ENCODE measurements at places on chromosomes 11 and 22.

DNA sequence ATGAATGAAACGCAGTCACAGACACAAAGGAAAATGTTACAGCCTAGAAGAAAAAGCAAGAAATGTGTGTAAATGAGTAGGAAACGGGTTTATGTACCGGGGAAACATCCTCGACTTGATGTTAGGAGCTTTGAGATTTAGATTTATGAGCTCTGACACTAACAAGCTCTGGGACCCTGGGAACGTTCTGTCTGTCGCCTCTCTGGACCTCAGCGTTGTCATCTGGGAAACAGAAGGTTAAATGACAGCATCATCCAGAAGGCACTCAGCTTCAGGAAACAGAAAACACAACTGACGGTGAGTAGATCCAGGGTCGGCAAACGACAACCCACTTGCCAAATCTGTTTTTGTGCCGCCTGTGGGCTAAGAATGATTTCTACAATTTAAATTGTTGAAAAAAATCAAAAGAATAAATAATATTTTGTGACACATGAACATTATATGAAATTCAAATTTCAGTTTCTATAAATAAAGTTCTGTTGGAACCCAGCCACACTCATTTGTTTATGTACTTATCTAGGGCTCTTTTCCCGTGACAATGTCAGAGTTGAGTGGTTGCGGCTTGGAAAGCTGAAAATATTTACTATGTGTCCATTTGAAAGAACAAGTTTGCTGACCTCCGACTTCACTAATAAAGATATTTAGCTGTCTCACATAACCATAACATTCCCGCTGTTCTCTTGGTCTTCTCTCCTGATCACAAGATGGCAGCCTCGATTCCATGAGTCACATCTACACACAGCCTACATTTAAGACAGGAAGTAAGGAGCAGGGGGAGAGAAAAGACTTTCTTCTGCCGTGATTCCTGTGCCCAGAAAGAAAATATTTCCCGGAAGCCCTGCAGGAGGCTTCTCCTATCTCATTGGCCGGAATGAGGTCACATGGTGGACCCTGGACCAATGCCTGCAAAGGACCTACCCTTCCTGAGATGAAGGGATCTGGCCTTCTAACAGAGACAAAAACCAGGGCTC, 47.1 kb upstream of the SYT13 start:
- no peak for DNase-seq

- DNase-seq = no peak
These were observed 25.9 kb downstream of the TUG1 start for GRCh38 chr22:30994960-30995359.

GRCh38 chr22:25728071-25728470, 13.9 kb upstream of the MYO18B start:
- no peak for DNase-seq

GRCh38 chr22:23243006-23243573, 62.8 kb downstream of the BCR start:
- DNase-seq = no peak

- DNase-seq = no peak
These were observed 187.4 kb downstream of the MYO18B start for GRCh38 chr22:25929321-25929878.

DNA sequence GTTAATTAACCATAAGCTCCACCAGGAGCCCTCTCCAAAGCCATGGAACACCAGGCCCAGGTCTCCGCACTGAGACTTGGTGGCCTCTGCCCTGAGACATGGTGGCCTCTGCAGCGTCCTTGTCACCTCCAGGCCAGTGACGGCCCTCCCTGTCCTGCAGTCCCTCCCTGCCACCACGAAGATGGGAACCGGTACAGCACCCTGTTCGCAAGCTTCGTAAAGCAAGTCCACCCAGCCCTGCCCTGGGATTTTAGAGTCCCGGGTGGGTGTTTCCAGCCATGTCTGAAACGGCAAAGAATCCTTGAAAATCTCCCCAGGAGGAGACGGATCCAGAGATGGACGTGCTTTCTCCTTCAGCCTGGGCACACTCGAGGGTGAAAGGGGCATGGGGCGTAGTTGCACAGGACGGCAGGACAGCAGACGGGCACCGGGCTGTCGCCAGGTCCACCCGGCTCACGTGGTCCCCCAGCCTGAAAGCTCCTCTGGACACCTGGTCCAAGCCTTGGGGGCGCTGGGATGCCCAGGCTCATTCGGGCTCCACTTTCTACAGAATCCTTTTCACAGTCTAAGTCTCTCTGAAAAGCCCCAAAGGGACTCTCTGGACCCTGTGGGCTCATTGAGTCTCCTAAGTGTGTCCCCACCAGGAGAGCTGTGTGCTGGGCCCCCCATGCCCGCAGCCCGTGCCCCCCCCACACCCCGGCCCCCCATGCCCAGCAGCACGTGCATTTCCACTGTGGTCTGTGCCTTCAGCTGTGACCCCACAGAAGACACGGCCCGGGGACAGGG, 456.2 kb downstream of the BRD1 start:
- no peak for DNase-seq

- DNase-seq = no peak
These were observed 54.3 kb downstream of the CD6 start for GRCh38 chr11:61025821-61026120.

DNA sequence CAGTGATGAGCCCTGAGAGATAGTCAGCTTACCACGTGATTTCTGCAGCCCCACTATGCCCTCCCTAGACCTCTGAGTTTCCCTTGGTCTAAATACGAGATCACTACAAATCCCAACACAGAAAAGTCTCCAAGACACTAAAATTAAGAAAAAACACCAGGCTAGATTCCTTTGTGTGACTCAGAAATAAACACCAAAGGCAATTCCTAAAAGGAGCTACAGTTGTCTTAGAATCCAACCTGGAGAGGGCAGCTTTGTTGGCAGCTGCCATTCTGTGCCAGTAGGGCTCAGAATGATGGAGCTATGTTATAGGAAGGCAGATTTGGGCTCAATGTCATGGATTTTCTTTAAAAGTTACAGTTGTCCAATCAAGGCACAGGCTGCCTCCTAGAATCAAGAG, 37.1 kb upstream of the HMGXB4 start:
- no peak for DNase-seq

DNA sequence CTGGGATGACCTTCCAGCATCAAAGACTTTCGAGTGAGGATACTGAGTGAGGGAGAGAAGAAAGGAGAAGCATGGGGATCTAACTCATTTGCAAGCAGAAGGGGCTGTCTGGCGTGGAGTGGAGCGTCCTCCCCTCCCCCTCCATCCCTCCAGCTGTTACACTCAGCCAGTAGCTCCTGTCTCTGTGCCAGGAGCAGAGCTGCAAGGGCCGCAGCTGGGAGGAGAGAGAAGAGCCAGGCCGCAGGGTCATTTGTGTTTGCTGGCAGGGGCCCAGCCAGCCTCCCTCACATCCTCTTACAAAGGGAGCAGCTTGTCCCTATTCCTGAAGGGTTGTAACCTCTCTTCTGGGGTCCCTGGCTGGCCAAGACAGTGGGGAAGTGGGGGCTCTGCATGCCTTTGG, 57.9 kb downstream of the NECTIN1 start:
- no peak for DNase-seq

DNA sequence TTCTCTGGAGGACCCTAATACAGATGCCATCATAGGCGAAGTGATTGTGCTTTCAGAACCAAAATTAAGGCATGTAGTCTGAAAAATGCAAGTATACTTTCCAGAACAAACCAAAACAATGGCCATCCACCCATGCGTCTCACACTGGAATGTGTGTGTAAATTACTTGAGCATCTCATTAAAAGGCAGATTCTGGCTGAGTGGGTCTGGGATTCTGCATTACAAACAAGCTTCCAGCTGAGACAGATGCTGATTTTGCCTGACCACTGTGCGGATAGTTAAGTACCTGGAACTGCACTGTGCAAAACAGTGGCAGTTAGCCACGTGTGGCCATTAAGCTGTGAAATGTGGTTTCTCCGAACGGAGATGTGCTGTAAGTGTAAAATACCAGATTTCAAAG, 26.2 kb downstream of the RRP7A start:
- no peak for DNase-seq

GRCh38 chr11:71286701-71287643, 34.6 kb upstream of the SHANK2 start:
- DNase-seq = no peak

DNA sequence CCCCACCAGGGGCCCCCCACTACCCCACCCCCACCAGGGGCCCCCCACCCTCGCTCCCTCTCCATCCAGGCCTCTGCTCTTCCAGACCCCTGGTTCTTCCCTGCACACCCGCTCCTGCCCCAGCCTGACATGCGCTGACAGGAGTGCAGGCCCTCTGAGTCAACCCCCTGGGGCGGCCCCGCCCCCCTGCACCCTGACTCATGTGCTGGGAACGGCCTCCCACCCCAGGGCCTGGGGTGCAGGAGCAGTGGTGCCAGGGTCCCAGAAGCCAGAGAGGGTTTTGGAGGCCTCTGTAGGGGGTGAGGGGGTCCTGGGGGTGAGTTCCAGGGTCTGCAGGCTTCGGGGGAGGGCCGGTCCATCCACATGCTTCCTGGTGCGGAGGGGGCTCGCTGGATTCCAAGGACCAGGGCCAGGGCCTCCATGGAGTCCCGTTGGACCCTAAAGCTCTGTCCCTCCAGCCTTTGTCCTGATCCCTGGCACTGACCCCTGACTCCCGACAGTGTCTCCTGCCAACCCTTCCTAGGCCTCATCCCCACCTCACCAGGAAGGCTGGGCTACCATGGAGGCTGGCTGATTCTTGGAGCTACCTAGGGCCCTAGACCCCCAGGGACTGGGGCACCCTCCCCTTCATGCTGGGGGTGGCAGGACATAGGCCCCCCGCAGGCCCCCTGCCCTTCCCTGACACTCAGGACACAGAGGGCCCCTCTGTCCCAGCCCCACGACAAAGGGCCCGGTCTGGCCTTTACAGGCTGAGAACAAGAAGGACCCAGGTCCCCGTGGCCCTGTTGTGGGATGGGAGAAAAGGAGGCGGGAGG, 583 bp upstream of the PKP3 start:
- DNase-seq = peak; percentile 94

DNA sequence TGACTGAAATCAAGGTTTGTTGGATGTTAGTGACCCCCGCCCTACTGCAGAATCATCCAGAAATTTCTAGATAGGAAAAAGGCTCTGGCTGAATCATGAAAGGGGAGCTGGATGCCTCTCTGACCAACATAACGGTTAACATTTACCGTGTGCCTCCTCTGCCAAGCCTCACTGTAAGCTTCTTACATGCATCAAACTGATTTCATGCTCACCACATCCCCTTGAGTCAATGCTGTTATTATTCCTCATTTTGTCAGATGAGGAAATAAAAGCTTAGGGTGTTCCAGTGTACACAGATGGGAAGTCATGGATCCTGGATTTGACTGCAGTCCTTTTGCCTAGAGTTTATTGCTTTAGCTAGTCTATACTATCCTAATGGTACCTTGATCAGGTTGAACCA, 5.9 kb upstream of the HMOX1 start:
- no peak for DNase-seq

DNA sequence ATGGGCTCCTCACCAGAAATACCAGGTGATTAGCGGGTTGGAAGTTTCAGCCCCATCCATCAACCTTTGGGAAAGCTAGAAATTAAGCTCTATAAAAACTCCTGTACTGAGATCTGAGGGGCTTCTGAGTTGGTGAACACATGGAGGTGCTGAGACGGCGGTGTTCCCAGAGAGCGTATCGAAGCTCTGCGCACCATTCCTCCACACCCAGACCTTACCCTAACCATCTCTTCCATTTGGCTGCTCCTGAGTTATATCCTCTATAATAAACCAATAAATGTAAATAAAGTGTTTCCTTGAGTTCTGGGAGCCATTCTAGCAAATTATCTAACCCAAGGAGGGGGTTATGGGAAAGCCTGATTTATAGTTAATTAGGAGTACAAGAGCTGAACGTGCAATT, 41.4 kb downstream of the TMEM123 start:
- DNase-seq = no peak

- DNase-seq = no peak
These were observed 699.0 kb downstream of the ETS1 start for GRCh38 chr11:127888386-127888785.

Data from RWPE2 (cell line).